Kidney epithelial cell (primary cell): ENCODE measurements at places on chromosomes 12 and 14.

- DNase-seq = no peak
These were observed 56.8 kb downstream of the BTG1 start for GRCh38 chr12:92088805-92089204.

DNA sequence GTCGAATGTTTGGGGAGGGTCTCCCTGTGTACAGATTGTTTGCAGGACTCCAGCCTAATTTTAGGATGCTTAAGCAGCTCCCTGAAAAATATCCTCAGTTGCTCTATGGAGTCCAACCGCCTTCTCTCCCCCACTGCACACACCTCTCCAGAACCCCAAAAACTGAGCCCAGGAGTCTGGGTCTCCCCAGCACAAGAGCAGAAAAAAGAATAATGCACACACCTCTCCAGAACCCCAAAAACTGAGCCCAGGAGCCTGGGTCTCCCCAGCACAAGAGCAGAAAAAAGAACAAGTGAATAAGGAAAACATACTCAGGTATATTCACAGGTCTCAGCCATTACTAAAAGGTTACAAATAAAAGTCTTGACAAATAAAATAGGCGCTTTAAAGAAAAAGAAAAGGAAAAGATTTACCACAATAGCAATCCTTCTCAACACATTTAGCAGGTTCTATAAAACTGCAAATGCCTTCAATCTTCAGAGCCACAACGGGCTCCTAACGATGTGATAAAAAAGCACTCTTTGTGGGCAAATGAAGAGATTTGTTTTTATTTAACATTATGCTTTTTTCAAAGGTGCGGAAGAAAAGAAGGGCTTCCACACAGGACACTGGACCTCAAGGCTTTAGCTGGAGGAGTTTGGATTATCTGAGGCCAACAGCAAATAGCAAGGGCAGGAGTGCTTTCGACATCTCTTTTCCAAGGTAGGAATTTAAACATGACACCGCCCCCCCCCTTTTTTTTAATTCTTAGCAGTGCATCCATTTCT is 8.2 kb downstream of the BCL11B start:
- no peak for DNase-seq

GRCh38 chr14:59827401-59827800 is 43.2 kb downstream of the RTN1 start:
- no peak for DNase-seq

- no peak for DNase-seq
These were observed 1.3 kb downstream of the PNP start for GRCh38 chr14:20470603-20470901.

- no peak for DNase-seq
These were observed 9.9 kb upstream of the GYS2 start for GRCh38 chr12:21614506-21614905.

- no peak for DNase-seq
These were observed 10.2 kb downstream of the TNFAIP2 start for GRCh38 chr14:103133210-103134140.

- DNase-seq = no peak
These were observed 141.2 kb downstream of the SYNE2 start for GRCh38 chr14:63993992-63994391.

- DNase-seq = no peak
These were observed 4.9 kb upstream of the CRIP2 start for GRCh38 chr14:105469456-105470349.

DNA sequence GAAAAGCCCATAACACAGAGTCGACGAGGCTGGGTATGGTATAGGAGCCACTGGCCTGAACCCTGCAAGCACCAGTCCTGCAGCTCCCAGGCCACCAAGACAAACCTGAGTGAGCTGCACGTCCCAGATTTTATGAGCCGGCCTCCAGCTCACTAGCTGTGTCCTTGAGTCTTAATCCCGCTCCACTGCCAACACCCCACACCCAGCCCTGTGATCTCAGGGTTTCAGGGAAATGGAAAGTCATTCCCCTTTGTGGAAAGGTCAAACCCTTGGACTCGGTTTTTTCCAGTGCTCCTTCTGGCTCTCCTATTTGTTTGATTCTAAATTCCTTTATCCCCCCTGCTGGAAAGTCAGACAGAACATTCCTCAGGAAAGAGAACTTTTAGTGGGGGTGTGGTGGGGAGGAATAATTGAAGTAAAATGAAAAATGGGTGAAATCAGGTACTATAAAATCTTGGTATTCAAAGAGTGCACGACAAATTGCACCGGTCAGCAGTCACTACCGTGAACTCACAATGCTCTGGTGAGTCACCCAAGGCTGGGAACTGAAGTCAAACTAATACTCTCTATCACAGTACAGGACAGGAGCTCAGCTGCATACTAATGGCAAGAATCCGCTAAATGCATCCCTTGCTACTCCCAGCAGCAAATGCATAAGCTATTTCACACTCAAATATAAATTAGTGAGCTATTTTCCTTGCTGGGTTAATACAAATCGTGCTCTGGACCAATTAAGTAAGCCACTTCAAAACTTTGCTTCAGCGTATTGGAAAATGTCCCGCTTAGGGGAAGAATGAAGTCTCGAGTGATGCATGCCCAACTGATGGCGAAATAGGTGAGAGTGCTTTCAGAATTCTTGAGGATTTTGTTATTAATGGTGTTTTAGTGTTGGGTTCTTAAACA is 9.0 kb downstream of the PITPNM2 start:
- DNase-seq = no peak

- no peak for DNase-seq
These were observed 13.1 kb downstream of the GPR68 start for GRCh38 chr14:91231446-91231845.

- DNase-seq = peak; percentile 9
These were observed 16.5 kb downstream of the SEL1L start for GRCh38 chr14:81516986-81517797.

DNA sequence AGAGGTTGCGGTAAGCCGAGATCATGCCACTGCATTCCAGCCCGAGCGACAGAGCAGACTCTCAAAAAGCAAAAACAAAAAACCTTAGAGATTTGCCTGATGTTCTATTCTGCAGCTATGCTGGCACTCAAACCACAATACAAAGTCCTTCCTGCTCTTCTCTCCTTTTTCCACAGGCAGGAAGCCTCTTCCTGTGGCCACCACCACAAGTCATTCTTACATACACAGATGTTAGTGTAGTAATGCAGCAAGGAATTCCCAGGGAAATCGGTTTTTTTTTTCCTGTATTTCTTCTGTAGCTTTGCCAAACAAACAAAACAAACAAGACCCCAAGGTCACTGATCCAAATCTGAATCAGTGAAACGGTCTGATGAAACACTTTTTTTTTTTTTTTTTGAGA is 104.3 kb downstream of the FIGNL2 start:
- no peak for DNase-seq

DNA sequence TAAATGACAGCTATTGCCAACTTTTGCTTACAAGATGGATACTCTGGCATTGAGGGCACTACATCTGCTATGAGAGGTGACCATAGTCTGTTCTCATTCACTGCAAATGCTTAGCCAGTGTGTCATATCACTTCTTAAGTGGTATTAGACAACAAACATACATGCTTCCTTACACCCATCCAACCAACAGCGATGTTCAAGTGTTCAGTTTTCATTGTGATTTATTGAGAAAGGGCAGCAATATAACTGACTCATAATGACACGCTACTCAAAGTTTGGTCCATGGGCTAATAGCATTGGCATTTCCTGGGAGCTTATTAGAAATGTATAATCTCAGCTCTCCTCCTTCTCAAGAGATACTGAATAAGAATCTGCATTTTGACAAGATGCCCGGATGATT is 181.7 kb downstream of the NPAS3 start:
- DNase-seq = peak; percentile 49

- DNase-seq = no peak
These were observed 14.9 kb downstream of the SLC38A2 start for GRCh38 chr12:46357438-46358324.
